ENCODE measurements at places on chromosomes 7 and 10. TPM values are rescaled to one million over a fixed set of nuclear protein-coding genes. Genes with fewer than 3 reads are reported as not detected.

The CACNB2 gene
- 0.15 TPM for total RNA-seq

The OR2A7 gene
- 0.20 TPM for total RNA-seq

The SHTN1 gene
- 2.4 TPM for total RNA-seq

The DPP6 gene
- not detected for total RNA-seq

The MOGAT3 gene
- not detected for total RNA-seq

The COX19 gene
- total RNA-seq: 10.2 TPM

The ACHE gene
- not detected for total RNA-seq

The OPALIN gene
- not detected for total RNA-seq
